Mesenteric fat pad (tissue), 1 donor: ENCODE measurements at places on chromosomes 13 and 19.

- no peak for DNase-seq
These were observed 508 bp upstream of the ZNF44 start for GRCh38 chr19:12295191-12295590.

- no peak for DNase-seq
These were observed 36.1 kb downstream of the ACTN4 start for GRCh38 chr19:38683393-38684077.

GRCh38 chr13:100397627-100398026, 191.0 kb downstream of the GGACT start:
- DNase-seq, result no peak

DNA sequence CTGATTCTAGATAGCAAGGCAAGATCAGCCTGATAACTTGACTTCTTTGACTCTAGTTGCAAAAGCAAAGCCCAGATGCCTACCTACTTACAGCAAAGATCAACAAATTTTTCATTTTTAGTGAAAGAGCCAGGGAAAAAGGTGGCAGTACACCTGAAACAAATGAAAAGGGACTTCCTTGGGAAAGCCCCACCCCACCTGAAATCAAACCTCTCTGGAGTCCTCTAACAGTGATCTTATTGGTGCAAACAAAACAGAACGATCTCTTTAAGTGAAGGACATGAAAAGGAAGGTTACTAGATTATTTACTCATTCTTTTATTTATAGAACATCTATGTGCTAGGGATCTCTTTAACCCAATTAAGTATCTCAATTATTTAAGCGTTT, 507 bp upstream of the LCP1 start:
- no peak for DNase-seq
